ENCODE measurements at places on chromosomes 5 and 9.

GRCh38 chr5:179794575-179794974 is 789 bp downstream of the LTC4S start:
- no peak for DNase-seq

DNA sequence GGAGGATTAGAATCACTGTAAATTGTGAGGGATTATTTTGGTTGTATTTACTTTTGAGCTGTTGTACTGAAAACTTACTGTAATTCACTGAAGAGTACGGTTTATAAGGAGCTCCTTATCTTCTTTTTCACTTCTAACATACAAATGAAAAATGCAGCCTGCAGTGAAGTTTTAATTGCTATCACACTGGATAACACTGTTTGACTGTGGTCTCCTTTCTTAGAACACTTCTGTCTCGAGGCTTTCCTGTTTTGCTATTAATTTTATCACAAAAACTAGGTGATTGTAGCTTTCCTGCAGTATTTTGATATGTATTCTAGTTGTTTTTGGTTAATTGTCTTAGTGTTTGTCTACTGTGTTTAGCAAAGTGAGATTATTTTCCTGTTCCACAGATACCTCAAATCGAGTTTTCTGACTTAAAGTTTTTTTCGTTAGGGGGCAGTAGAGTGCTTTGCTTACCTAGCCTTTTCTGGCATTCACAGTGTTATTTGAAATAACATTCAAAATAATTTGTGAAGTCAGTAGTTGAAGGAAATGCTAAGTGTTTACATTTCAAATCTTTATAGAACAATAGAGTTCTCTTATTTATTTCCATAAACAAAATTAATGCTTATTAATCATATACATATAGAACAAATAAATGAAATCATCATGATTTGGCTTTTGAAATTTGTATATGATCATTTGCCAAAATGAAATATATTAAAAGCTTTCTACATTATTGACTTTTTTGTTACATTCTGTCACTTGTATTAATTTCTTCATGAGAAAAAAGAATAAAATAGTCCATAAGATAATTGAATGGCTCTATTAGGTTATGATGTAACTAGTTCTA is 52.9 kb downstream of the COMMD10 start:
- DNase-seq = peak; percentile 74

DNA sequence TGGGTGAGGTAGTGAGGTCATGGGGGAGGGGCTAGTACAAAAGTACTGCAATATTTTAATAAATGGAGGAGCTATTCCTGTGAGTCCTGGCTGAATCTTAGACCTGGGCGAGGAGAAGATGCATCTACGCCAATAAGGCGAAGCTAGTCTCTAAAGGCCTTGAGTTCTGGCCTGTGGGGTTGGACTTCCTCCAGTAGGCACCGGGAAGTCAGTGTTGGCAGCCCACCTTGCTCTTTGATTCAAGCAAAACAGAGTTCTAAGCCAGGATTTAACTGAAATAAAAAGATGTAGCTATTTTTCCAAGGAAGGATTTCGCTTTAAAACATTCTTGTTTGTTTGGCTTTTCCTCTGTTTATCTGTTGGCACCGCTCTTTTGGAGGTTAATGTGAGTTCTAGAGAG is 244.6 kb downstream of the KIF4B start:
- no peak for DNase-seq

GRCh38 chr5:100575815-100576214 is 40.6 kb downstream of the FAM174A start:
- no peak for DNase-seq

- DNase-seq = no peak
Measured at GRCh38 chr9:618478-618877, 223.0 kb upstream of the DMRT1 start.

DNA sequence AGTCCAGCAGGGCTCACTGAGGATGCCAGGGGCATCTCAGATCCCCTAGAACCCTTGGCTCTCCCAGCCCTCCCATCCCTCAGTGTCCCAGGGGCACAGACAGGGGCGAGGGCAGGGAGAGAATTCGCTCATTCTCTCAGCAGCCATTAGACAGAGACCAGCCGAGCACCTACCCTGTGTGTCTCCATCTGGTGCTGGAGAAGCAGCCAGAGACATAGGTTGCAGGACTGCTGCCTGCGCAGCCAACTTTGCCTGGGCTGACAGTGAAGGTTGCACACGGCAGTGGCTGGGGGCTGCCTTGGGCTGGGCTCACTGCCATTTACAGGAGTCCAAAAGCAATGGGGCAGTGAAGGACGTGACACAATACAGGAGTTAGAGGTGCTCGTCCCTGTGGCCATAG is 60.9 kb downstream of the OLFM1 start:
- no peak for DNase-seq

- DNase-seq = no peak
Measured at GRCh38 chr5:118095115-118095514, 893.2 kb downstream of the DTWD2 start.

GRCh38 chr5:68771221-68771620 is 322.6 kb upstream of the SLC30A5 start:
- DNase-seq = no peak

GRCh38 chr5:174454890-174455289 is 269.5 kb upstream of the MSX2 start:
- DNase-seq = no peak

DNA sequence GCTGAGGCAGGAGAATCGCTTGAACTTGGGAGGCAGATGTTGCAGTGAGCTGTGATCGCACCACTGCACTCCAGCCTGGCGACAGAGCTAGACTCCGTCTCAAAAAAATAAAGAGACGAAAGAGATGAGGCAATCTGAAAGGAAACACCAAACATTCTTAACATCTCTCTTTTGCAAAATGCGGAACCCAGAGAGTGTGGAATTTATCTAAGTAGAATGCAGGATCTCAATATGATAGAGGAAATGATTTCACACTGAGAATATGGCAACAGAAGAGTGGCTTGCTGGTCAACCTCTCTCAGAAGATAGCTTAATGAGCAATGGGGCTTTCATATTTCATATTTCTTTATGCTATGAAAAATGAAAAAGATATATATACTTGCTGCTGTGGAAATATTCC is 33.4 kb upstream of the PCA3 start:
- no peak for DNase-seq

DNA sequence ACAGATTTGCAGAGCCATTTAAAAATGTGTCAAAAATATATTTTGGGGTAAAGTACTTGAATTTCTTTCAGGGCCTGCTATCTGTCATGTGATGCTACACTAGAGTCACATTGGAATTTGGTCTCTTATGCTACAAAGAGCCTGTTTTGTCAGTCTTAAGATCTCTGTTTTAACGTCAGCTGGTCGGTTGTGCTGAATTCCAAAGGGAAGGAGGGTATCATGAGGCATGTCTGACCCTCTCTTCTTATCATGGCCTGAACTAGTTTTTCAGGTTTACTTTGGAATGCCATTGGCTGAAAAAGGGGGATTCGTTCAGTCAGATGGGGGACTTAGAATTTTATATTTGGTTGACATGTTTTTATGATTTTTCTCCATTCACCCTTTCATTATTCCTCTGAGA is 290.6 kb downstream of the CD180 start:
- no peak for DNase-seq

DNA sequence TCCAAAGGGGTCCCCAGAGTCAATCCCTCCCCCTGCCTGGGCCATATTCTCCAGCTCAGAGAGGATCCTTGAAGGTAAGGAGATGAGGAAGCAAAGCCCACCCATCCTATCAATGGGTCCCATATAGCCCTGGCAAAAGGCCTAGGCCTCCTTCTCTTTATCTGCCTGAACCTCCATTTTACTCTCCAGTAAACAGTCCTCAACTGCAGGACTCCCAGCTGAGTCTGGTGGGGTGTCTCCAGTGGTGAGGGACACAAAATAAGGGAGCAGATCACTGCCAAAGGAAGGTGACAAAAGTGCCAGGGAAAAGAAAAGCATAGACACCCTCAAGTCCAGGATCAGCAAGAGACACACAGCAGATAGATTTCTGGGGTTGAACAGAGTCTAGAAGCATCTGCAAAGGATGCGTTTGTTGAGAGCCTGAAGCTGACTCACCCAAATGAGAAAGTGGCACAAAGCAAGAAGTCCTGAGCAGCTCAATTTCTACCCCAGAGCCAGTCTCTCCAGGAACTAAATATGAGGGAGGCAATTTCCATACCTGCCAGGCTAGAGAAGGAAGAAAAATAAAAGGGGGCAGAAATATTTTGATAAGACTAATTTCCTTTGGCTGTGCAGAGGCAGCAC is 2.7 kb upstream of the EBF1 start:
- DNase-seq = no peak

- no peak for DNase-seq
Measured at GRCh38 chr5:58204966-58205365, 254.9 kb downstream of the PLK2 start.

All from NCI-H748 treated with DMSO at 0.1 percent for 48 hours (cell line).